Activated CD4-positive, alpha-beta T cell treated with anti-CD3 and anti-CD28 coated beads, Interleukin-2, Interleukin-6, amounts not matched to agents 100 ng/mL and 50 ng/mL, durations not matched to agents 16 hours and 8 hours (primary cell): ENCODE measurements at places on chromosomes 1 and 21.

DNA sequence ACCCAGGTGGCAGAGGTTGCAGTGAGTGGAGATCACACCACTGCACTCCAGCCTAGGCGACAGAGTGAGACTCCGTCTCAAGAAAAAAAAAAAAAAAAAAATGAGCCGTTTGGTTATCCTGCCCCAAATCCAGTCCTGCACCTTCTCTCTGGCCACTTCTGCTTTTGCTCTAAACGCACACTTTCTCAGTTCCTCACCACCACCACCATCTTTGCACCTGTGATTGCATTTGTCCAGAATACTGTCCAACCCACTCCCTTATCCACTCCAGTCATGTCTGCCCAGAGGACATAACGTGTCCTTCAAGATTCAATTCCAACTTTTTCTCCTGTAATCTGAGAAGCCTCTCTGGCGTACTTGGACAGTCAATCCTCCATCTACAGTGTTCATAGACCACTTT is 2.2 kb upstream of the NEK2 start:
- no peak for DNase-seq

- no peak for DNase-seq
These were observed 400.5 kb downstream of the KCNT2 start for GRCh38 chr1:196207612-196208217.

DNA sequence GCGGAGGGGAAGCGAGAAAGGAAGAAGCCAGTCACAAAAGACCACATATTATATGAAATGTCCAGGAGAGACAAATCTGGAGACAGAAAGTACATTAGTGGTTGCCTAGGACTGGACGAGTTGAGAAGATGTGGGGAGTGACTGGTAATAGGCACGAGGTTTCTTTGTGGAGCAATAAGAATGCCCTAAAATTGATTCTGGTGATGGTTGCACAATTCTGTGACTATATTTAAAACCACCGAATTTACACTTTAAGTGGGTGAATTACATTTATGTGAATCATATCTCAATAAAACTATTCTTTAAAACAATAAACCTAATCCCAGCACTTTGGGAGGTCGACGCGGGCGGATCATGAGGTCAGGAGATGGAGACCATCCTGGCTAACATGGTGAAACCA is 63.1 kb downstream of the ZNF281 start:
- DNase-seq: no peak

DNA sequence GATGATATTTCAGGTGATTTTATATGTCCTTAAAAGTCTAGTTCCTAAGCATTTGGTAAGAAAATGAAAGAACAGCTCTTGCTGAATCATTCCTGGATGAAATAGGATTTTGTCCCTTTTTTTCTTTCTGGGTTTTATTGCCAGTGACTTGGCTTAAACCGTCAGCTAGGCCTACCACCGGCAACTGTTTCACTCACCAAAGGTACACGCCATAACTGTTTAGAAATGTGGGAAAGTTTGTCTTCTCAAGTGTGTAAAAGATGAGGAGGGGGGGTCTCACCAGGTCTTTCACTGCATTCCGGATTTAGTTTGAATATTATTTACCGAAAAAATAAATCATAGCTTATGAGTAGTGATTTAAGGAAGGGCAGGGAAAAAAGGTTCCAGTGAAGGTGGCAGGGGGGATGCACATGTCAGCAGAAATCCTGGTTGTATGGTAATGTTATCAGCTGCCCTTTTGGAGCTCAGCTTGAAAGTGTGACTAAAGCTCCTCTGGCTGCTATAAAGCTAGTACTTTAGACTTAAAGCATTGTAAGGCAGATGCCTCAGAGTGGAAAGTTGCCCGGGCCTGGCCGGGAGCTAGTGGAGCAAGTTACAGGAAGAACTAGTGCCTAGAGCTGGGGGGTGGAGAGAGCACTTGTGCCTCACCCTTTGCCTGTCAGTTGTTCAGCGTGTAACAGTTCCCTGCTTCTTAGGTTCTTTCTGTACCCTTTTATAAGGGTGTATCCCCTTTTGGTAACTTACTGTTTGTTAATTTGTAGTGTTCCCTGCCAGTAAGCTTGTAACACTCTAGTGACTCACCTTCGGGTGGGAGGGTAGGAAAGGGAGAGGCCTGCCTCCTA is 3.1 kb downstream of the ATP1A1 start:
- peak; percentile 65 for DNase-seq

- DNase-seq: no peak
These were observed 43.3 kb upstream of the PUM1 start for GRCh38 chr1:31108861-31109260.
